ENCODE measurements at places on chromosomes 5 and 9.

GRCh38 chr9:135043345-135043744 lies 44.1 kb upstream of the OLFM1 start:
- DNase-seq = no peak

DNA sequence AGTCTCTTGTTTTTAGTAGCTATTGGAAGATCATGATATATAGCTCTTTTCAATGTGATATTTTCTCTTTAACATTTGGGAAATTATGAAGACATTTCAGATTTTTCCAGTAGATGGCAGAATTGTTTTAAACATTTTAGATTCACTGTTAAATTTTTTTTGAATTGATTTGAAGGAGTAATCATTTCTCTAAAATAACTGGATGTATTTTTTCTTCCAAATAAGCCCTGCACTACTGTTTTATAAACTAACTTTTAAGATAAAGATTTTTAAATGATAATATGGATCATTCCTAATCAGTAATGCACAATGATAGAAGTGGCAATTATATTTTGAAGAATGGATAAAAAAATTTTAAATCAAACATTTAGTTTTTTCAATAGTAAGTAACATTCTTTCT lies 14.2 kb downstream of the NDUFAF2 start:
- no peak for DNase-seq

DNA sequence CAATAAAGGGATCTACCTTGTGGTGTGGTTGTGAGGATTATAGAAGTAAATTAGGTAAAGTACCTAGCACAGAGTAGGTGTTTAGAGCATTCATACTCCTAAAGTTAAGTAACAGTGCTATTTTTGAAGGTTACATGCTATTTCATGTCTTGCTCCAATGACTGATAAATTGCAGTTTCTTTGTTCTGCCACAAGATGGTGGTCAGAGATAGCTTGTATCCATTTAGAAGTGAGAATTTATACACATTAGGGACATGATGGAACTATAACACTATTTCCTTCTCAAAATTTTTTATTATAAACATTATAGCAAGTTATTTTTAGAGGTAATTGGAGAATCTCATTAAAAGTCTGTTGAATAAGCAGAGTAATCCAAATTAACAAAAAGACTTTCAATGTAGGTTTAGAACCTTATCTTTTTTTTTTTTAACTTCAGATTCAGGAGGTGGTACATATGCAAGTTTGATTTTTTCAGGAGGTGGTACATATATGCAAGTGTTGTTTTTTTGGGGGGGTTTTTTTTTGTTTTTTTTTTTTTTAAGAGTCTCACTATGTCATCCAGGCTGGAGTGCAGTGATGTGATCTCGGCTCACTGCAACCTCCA lies 17.1 kb downstream of the MTREX start:
- no peak for DNase-seq

GRCh38 chr9:36118201-36118600 lies 18.3 kb upstream of the GLIPR2 start:
- no peak for DNase-seq

DNA sequence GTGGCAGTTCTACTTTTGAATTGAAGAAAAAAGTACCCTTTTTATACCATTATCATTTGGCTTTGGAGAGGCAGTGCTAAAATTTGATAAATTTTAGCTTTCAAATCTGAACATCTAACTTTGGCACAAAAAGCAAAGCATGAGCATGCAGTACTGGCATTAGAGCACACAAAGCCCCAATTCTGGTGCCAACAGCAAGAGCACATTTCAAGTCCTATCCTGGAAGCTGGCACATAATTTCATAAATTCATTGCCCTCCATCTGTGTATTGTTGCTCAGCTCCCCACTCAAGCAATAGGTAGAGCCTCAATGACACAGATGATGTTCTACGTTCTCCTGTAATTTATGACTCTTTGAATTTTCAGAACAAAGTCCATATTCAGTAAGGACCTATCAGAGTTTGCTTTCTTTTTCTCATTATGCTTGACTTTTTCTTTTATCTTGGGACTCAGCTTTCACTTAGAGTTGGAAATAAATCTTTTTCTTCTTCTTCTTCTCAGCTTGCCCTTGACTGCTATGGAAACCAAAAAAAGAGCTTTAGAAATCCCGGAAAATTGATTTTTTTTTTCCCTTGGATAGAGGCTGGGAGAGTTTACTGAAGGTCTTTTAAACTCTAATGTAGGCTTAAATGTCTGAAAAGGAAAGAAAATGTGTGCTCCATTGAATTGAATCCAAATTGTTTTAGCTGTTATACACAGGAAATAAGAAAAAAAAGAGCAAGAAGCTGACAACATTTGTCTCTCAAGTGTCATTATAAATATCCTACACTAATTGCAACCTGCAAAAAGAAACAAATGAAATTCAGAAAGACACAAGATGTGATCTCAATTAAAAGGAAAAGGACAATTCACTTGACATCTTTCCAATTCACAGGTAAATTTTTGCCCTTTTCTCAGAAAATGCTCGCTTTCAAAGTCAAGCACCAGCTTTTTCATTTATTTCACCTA lies 380.8 kb upstream of the CDH18 start:
- DNase-seq = no peak

DNA sequence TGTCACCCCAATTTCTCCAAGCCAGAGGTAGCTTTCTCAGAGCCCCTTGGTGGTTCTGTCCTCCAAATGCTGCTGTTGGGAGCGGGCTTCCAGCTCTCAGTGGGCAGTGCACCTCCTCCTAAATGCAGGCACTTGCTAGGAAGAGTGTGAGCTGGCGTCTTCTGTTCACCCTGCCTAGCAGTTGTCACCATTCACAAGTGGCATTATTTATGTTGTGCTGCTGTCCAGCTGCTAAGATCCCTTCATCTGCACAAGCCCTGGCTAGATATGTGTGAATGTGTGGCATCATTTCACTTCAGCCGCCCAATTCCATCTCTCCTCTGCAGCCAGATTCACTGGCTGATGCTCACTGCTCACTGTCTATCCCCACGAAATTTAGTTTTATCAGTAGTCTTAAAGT lies 43.7 kb downstream of the SLC36A1 start:
- DNase-seq = no peak

DNA sequence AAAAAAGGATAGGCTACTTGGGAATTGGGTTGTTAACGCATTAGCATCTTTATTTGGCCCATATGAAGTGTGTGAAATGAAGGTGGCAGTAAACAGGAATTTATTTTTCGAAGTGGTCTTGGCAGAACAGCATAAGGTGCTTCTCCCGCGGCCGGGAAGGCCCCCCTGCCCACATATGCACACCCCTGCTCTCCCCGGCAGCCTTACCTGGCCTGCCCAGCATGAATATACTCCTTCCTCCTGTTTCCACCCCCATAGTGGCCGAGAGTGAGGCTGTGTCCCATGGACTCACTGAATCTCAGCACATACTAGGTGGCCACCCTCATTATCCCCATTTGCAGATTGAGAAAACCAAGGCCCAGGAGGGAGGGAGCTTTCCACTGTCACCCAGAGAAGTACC lies 54.0 kb upstream of the OLFM1 start:
- DNase-seq = no peak

GRCh38 chr5:81081461-81081835 lies 121.3 kb downstream of the RASGRF2 start:
- no peak for DNase-seq

- no peak for DNase-seq
Measured at GRCh38 chr9:4099976-4100735, 199.7 kb downstream of the GLIS3 start.

DNA sequence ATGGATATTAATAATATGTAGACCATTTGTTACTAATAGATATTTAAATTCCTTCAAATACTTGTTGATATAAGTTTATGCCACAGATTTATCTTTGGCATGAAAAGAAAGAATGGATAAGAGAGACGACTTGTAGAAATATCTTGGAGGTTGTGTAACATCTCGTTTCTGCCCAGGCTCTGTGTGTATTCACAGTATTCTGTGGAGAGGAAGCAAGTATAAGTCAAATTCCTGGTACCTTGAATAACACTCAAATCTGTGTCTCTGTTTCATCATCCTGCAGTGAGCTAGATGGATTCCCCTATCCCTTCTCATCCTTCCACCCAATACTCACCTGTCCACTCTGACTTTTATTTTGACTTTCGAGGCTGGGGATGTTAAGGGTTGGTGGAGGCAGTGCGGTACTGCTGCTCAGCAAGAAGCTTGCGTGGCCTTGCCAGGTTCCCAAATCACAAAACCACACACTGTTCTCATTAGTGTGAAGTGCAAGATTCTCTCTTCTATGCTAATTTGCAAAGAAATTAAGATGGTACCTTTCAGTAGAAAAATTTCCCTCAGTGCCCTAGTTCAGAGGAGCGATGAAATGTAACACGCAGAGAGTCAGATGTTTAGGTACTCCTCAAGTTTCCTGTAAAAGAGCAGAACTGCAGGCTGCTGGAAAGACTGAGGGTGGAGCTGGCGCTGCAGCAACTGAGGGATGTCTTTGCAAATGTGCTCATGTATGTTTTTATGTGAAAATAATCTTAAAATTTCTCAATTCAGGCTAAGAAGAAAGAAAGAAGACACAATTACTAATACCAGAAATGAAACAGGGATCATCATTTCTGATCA lies 42.6 kb upstream of the ANKRD18A start:
- no peak for DNase-seq

DNA sequence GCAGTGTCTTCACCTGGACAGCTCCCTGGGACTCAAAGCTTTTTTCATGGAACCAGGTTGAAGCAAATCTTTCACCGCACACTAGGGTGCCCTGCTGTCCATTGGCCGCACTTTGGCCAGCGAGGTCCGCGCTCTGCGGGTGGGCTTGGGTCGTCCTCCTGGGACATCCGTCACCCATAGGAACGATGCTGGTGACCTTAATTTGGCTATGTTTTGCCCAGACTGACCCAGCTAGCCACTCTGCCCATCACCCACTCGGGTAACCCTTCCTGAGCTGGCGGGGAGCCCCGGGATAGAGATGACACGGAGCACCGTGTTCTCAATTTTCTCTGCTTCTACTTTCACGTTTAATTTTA lies 25.9 kb downstream of the ZDHHC11B start:
- DNase-seq = no peak

GRCh38 chr9:25212361-25212760 lies 465.9 kb downstream of the TUSC1 start:
- DNase-seq = no peak

DNA sequence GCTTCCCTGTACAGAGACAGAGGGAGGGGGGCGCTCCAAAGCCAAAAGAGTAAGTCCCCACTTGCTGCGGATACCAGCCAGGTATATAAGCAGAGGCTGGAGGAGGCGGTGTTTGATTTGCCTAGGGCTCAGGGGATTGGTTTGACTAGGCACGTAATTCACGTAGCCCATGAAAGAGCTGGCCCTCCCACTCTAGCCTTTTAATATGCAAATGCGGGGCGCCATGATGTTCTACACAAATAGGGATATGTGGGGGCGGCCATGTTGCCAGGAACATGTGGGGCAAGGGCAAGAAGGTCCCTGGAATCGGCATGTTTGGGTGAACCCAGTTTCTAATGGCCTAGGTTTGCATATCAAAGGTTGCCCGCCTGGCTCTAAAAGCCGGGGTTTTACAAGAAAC lies 3.3 kb upstream of the PRLR start:
- no peak for DNase-seq

DNA sequence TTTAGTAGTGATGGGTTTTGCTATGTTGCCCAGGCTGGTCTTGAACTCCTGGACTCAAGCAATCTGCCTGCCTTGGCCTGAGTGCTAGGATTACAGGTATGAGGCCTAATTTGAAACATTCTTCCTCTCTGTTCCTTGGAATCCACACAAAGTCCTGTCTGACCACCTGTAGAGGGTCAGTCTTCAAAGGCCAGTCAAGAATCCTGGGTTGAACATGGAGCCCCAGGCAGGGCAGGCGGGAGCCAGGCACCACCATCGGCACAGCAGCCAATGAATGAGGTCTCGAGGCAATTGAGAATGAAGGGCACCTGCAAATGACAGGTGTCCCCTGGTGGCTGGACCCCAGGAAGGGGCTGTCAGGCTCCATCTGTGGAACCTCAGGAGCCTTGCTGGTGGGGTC lies 17.4 kb upstream of the NCS1 start:
- no peak for DNase-seq

- DNase-seq = no peak
Measured at GRCh38 chr9:129746092-129746777, 6.6 kb downstream of the PTGES start.

GRCh38 chr5:133839721-133840120 lies 128.7 kb downstream of the C5orf15 start:
- no peak for DNase-seq

GRCh38 chr5:28430565-28431178 lies 1392.3 kb upstream of the CDH9 start:
- no peak for DNase-seq

- peak; percentile 19 for DNase-seq
Measured at GRCh38 chr9:70563431-70564204, 149.2 kb upstream of the KLF9 start.
